Posterior cingulate gyrus (tissue), 11 donors: ENCODE measurements at places on chromosomes 2 and 18.
A peak's percentile ranks its signal among the peaks of the same experiment; 100 is the strongest.

- no peak for DNase-seq
Measured at GRCh38 chr2:233853883-233854240, 473 bp downstream of the HJURP start.

GRCh38 chr2:46015671-46016070 is 281.5 kb upstream of the EPAS1 start:
- DNase-seq = no peak

DNA sequence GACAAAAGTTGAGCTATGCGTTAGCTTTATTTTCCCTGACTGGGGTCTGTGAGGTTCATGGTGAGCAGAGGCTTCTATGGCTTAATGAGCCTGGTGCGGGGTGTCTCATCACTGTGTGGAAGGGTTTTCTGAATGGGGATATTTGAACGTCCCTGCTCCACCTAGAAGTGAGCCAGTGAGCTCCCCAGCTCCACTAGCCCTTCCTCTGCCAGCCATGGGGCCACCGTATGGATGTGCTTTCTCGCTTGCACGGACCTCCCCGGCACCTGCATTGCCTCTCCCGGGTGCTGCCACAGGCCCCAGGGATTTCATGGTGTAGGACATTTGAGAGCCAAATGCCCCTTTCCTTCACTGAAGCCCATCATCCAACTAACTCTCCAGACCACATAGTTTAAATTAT is 37.8 kb downstream of the CYP26B1 start:
- no peak for DNase-seq

- DNase-seq = no peak
Measured at GRCh38 chr2:6959751-6960150, 42.5 kb downstream of the RNF144A start.

DNA sequence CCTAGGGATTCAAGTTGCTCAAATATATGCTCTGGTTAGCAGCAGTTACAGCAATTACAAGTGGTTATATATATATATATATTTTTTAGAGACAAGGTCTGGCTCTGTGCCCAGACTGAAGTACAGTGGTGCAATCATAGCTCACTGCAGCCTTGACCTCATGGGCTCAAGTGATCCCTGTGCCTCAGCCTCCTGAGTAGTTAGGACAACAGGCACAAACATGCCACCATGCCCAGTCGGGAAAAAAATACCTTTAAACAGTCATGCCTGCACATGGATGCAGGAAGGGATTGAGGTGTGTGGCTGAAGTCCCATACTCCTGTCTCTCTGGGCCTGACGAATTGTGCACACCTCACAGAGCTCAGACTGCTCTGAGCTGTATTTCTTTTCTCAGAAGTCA is 19.6 kb upstream of the DNAH7 start:
- DNase-seq = no peak

GRCh38 chr2:144015655-144016245 is 504.2 kb downstream of the ZEB2 start:
- DNase-seq = no peak

DNA sequence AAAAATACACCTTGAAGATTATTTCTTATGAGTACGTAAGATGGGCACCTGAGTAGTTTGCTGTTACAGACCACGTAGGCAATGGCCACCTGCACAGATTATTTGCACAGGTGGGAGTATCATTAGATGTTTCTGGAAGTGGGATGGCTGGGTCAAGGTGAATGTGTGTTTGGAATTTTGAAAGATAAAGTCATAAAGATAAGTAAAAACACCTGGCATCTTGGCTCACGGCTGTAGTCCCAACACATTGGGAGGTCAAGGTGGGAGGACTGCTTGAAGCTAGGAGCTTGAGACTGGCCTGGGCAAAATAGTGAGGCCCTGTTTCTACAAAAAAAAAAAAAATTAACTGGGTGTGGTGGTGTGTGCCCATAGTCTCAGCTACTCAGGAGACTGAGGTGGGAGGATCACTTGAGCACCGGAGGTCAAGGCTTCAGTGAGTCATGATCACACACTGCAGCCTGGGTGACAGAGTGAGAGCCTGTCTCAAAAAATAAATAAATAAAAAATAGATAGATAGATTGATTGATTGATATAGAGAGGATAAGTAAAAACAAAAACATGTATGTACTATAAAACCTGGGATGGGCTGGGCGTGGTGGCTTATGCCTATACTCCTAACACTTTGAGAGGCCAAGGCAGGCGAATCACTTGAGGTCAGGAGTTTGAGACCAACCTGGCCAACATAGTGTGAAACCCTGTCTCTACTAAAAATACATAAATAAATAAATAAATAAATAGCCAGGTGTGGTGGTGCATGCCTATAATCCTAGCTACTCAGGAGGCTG is 30.4 kb downstream of the ODC1 start:
- no peak for DNase-seq

DNA sequence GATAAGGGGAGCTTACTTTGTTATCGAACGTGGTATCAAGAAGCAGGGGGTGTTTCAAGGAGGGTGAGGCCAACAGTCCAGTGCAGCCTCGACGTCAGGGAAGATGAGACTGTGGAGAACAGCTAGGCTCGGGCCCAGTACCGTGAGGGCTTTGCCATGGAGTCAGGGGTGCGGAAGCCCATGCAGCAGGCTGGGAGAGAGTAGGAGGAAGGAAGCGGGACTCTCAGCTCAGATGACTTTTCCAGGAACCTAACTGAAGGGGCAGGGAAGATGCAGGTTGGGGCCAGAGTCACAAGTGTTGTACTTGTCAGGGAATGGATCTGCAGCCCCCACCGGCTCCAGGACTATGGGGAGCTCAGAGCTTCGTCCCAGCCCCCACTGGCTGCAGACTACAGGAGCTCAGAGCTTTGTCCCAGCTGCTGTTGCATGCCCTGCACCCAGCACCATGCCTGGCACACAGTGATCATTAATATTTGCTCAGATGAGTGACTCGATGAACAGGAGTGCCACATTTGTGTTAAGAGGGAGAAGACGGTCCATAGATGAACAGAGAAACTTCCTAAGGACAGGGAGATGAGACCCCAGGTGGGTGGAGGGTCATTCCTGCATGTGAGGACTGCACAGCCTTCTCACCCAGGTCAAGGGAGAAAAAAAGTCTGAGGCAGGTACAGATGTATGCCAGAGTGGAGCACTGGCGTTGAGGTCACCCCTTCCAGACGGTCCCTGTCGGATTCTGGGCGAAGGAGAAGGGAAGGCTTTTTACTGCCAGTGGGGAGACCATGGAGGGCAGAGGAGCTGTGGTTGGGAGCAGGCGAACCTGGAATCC is 36.4 kb downstream of the PTGR3 start:
- no peak for DNase-seq

DNA sequence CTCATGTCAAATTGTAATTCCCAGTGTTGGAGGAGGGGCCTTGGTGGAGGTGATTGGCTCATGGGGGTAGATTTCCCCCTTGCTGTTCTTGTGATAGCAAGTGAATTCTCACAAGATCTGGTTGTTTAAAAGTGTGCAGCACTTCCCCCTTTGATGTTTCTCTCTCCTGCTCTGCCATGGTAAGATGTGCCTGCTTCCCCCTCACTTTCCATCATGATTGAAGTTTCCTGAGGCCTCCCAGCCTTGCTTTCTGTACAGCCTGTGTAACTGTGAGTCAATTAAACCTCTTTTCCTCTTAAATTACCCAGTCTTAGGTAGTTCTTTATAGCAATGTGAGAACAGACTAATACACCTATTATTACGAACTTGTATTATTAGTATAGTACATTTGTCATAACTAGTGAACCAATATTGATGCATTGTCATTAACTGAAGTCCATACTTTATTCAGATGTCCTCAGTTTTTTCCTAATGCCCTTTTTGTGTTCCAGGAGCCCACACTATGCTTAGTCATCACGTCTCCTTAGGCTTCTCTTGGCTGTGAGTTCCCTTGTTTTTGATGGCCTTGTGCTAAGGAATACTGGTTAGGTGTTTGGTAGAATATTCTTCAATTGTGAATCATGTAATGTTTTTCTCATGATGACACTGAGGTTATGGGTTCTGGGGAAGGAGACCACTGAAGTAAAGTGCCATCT is 4.5 kb upstream of the MAP3K2 start:
- DNase-seq = no peak

DNA sequence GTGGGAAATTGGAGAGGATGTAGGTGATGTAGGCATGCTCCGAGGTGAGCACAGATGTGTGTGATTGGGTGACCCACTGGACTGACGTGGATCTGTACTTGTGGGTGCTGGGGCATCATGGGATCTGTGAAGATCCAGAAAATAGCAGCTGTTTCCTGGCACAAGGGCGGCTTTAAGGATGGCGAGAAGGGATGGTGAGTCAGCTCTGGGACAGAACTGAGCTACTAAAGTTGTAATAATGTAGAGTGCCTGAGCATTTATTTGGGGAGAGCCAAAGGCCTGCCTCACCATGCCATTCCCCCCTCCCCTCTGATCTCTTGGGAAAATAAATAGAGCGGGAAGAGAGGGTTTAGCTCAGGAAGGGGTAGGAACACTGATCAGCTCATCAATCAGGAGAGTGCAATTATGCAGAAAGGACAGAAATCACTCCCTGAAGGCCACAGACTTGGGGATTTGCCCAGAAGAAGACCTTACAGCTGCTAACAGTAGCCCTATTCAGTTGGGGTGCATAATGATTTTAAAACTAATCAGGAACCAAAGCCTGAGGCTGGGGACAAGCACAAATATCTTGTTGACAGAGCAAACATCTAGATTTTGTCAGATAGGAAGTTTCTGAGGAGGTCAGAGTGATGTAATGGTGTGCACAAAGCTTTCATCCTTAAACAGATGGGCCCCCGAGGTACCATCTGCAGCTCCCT is 30.3 kb downstream of the TANC1 start:
- peak; percentile 26 for DNase-seq

- DNase-seq = peak; percentile 77
Measured at GRCh38 chr2:128549646-128550260, 231.1 kb upstream of the HS6ST1 start.
